ENCODE measurements at places on chromosomes 2 and 18. TPM values are rescaled to one million over a fixed set of nuclear protein-coding genes. Genes with fewer than 3 reads are reported as not detected.

The AMER3 gene
- under 0.01 TPM for polyA plus RNA-seq

The MAP3K19 gene
- polyA plus RNA-seq: not detected

The ASB18 gene
- not detected for polyA plus RNA-seq

DNA sequence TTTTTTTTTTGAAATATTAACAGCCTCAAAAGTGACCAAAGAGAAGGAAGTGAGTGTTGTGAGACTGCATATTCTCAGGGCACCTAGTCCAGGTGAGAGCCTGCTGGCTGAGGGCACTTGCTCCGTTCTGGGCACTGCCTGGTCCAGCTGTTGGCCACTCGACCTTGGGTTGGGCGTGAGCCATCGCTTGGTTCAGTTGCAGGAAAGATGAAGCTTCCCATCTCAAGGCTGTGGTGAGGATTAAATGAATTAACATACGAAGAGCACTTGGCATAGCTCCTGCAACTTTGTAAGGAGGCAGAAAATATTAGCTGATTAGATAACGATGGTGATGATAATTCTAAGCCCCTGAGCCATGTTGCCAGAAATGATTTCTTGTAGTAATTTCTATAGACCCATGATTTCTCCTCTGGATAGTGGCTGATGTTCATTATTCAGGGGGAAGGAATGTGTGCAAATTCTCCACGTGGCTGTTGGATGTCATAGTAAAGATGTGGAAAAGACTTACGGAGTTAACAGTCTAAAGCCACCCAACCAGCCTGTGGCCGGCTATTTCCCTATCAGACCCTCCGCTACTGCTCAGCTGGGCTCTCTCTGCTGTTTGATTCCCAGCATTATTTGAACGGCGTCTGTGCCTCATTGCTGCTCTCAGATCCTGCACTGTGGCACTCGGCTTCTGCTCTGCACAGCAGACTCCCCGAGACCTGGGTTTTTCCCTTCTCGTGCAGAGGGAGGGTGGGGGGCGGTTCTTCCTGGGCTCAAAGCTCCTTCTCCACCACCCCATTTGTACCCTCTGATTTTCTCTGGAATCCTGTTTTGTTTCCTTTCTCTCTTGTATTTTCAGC is 221.1 kb downstream of the GALR1 start:
- DNase-seq: no peak
- H3K36me3 ChIP-seq: no peaks in the 10 kb centered on the region
- H3K27me3 ChIP-seq: no peaks in the 10 kb centered on the region
- no peak overlapping the region for H3K4me3 ChIP-seq
- no peaks in the 10 kb centered on the region for H3K4me1 ChIP-seq

DNA sequence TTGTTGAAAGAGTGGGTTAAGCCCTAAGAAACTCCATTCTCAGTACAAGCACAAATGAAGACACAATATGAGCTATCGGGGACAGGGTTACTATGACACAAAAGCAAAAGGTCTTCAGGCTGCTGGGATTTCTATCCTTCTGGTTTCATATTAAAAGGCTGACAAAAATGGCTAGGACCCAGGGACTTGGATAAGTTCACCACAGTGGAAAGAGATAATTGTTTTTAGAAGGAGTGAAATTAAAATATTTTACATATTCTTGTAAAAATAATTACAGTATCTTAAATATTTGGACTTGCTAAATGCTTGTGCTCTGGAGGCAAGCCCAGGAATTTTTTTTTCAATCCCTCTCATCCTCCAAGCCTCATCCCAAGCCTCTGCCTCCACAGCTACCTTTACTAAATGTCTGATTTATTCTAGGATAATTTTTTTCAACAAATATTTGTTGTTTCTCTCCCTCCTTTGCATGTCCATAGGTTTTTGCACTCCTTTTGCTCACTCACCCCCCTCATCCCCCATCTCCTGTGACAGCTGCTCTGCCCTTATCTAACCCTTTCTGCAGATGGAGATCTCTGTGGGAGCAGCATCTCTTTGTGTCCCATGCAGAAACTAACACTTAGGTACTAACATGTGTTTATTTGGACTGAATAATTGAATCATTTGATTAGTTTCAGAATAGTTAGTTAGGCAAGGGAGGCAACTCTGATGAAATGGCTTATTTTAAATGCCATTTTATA is 47.8 kb upstream of the NABP1 start:
- no peaks in the 10 kb centered on the region for H3K4me1 ChIP-seq
- DNase-seq: no peak
- H3K27ac ChIP-seq: no peak overlapping the region
- no peak overlapping the region for H3K4me3 ChIP-seq

- no peak within 1 kb of the TSS for H3K27ac ChIP-seq
- H3K27me3 ChIP-seq: no peaks in the 10 kb centered on the region
- no peaks in the 10 kb centered on the region for H3K36me3 ChIP-seq
- no peaks in the 10 kb centered on the region for H3K4me1 ChIP-seq
- DNase-seq: no peak
Measured at GRCh38 chr2:174764280-174765255, at the start of gene CHRNA1. Gene CHRNA1, minus strand, starts transcription at chr2:174764472. Its CDS starts 78 bp downstream, at chr2:174764394.

- no peak overlapping the region for H3K27ac ChIP-seq
- no peaks in the 10 kb centered on the region for H3K36me3 ChIP-seq
- DNase-seq: no peak
- no peaks in the 10 kb centered on the region for H3K27me3 ChIP-seq
Measured at GRCh38 chr18:75323821-75324585, 103.5 kb downstream of the SMIM21 start.

- H3K4me1 ChIP-seq: no peaks in the 10 kb centered on the region
- no peak for DNase-seq
- no peaks in the 10 kb centered on the region for H3K27me3 ChIP-seq
- H3K27ac ChIP-seq: no peak overlapping the region
- no peak overlapping the region for H3K4me3 ChIP-seq
Measured at GRCh38 chr18:27109451-27109850, 75.7 kb downstream of the CHST9 start.

- DNase-seq: no peak
- H3K27me3 ChIP-seq: no peaks in the 10 kb centered on the region
- no peaks in the 10 kb centered on the region for H3K36me3 ChIP-seq
- no peak overlapping the region for H3K4me3 ChIP-seq
Measured at GRCh38 chr2:14761118-14761517, 128.6 kb downstream of the LRATD1 start.

DNA sequence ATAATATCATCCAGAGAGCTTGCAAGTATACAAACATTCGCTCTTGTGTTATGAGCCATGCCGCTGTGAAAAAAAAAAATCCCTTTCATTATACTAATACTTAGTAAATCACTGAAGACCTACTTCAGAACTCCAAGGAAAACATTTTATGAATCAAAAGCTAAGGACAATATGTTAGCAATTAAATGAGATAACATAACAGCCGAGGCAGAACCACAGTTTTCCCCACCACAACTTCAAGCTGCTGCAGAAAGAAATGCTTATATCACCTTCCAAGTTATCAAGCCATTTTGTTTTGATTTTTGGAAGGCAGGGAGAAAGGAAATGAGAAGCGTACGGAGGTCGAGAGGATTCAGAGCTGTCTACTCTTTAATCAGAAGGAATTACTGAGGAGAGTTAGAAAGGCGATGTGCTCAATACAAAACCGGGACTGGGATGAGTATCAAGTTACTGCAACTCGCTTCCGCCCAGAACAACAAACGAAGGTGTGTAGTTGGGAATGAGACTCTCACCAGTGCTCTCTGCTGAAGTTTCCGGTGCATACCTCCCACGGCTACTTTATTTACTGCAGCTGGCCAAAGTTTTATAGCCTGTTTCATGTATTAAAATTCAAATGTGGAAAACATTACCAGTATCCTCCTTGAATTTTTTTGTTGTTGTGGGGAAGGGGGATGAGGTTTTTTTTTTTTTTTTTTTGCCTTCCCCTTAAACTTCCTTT is 292.2 kb upstream of the CCDC68 start:
- DNase-seq: no peak
- H3K27ac ChIP-seq: peak overlapping the region; percentile 44
- H3K27me3 ChIP-seq: no peaks in the 10 kb centered on the region
- peaks cover 41% of the 10 kb centered on the region for H3K4me1 ChIP-seq
- H3K36me3 ChIP-seq: peaks cover 5% of the 10 kb centered on the region
- H3K4me3 ChIP-seq: no peak overlapping the region

DNA sequence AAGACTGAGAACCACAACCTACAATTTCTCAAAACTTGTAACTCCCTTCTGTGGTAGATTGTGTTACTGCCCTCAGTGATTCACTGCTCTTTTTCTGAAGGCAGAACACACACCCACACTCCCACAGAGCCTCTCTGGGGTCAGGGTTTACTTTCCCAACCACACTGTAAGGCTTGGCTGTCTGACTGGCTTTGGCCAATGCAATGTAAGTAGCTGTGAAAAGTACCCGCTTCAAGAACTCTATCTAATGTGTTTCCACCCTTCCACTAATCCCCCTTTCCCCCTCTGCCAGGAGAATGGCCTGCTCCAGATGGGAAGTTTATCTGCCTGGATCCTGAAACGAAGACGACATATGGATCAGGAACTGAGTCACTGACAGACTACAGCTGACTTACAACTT is 222.7 kb downstream of the CDH2 start:
- H3K27ac ChIP-seq: no peak overlapping the region
- H3K4me1 ChIP-seq: no peaks in the 10 kb centered on the region
- H3K36me3 ChIP-seq: no peaks in the 10 kb centered on the region
- no peaks in the 10 kb centered on the region for H3K27me3 ChIP-seq

- no peak for DNase-seq
- no peaks in the 10 kb centered on the region for H3K36me3 ChIP-seq
- no peak overlapping the region for H3K27ac ChIP-seq
- H3K4me1 ChIP-seq: no peaks in the 10 kb centered on the region
- H3K4me3 ChIP-seq: no peak overlapping the region
- H3K27me3 ChIP-seq: no peaks in the 10 kb centered on the region
Measured at GRCh38 chr2:82837588-82838304, 1621.3 kb downstream of the SUCLG1 start.

DNA sequence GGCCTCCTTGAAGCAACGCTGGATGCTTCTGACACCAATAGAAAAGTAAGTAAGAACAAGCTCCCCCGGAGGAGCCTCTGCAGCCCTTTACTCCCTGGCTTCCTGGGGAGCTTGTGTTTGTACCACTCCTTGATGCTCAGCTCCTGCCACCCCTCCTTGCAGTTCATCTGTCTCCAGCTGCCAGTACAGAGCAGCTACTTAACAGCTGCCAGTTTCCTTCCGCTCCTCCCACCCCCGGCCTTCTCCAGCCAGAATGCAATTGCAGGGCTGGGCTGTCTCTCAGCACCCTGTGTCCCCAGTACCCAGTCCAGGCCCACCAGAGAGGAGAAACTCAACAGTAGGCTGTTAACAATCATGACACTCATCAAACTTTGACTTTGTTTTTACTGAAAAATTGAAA is 109.4 kb downstream of the AOX1 start:
- no peak for DNase-seq
- H3K36me3 ChIP-seq: no peaks in the 10 kb centered on the region
- no peak overlapping the region for H3K4me3 ChIP-seq
- H3K27me3 ChIP-seq: no peaks in the 10 kb centered on the region
- H3K4me1 ChIP-seq: no peaks in the 10 kb centered on the region

DNA sequence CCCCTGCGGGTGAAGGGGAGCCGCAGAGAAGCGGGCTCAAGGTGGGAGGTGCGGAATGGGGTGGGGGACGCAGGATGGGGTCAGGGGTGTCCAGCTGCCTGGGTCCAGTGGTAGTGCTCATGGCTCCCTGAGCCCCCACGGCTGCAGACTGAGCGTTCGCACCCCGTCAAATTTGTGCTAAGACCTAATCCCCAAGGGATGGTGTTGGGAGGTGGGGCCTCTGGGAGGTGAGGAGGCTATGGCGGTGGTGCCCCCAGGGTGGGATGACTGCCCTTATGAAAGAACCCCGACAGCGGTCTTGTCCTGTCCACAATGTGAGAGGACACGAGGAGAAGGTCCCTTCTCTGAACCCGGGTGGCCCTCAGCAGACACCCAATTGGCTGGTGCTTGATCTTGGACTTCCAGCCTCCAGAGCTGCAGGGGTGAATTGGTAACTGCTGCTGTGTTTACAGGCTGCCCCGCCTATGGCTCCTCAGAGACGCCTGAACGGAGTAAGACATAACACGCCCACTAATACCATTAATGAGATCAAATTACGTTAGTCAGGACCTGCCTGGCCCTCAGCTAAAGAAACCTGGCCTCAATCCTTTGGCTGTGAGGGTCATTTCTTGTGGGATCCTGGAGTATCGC is 42.6 kb downstream of the PXDN start:
- no peaks in the 10 kb centered on the region for H3K36me3 ChIP-seq
- no peak overlapping the region for H3K27ac ChIP-seq
- DNase-seq: peak; percentile 60
- H3K4me1 ChIP-seq: peaks cover 32% of the 10 kb centered on the region
- H3K27me3 ChIP-seq: no peaks in the 10 kb centered on the region
